ENCODE measurements at places on chromosomes 4 and X.

GRCh38 chr4:110059556-110060191, 138.7 kb downstream of the ELOVL6 start:
- peak; percentile 9 for DNase-seq

DNA sequence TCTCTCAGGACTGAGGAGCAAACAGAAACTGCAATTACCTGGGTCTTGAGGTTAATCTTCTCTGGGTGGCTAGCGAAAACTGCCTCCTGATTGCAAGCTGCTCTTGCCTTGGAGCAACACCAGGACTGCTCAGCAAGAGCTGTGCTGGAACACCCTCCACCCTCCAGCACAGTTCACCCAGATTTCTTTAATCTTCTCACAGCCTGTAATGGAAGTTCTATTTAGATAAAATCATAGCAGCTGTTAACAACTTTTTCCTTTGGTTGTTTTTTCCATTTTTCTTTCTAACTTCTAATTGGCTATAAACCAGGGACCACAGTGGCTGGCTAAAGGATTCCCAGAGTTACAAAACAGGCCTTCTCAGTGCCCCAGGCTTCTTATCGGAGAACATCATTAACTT, 36.3 kb downstream of the OPHN1 start:
- no peak for DNase-seq

DNA sequence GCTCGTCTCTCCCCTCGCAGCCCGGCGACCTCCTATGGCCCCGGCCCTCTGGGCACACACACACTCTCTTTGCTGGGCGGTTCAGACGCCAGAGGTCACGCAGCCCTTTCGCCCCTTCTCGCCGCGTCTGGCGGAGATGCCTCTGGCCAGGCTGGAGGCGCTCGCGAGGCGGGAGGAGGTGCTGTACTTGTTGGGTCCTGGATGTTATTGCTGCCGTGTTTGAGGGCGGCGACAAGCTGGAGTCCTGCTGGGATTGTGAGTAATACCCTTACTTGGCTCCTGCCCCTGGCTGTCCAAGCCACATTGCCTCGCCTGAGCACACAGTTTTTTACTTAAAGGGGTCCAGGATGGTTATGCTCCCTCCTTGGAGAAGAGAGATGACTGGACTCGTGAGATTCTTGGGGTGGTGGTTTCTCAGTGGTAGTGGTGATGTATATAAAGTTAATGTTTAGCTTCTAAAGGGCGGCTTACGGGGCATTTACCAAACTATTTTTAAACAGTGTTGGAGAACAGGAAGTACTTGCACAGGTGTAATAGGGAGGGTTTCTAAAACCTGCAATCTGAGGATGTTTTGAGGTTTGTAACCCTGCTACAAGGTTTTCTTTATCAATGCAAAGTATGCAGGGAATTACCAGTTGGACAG, 572 bp downstream of the USP53 start:
- peak; percentile 86 for DNase-seq

- no peak for DNase-seq
These were observed 240.3 kb downstream of the DCLK2 start for GRCh38 chr4:150318527-150318926.

DNA sequence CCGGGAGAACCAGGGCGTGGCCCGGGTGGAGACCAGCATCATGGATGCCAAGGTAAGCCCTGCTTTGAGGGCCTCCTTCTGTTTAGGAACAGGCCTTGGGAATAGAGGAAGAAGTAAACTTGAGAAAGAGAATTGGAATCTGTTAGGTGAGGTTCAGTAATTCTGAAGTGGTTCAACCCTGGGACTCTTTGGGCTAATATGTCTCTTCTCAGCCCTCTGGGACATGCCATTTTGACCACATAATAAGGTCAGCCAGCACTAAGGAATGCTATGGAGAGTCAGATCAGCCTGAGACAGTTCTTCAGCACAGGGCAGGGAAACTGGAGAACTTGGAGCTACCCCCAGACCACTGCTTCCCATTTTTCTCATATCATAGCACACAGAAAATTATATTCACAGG, 63.3 kb upstream of the PRPS1 start:
- no peak for DNase-seq

- no peak for DNase-seq
These were observed 496.3 kb downstream of the STPG2 start for GRCh38 chr4:97646997-97647396.

DNA sequence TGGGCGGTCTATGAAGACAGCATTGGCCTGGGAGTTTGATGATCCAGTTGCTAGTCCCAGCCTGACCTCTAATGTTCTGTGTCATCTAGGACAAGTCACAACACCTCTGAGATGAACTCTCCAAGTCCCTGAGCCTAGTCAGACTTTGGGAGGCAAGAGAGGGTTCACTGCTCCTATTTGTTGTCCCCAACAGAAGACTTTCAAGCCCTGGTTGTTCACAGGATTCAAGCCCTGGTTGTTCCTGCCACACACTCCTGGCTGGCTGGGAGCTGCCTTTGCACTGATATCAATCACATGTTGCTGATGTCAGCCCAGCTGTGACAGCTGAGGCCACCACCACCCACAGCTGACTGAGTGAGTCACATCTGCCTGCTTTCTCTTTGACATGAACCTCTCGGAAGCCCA, 253.2 kb upstream of the RASGEF1B start:
- DNase-seq: peak; percentile 32

DNA sequence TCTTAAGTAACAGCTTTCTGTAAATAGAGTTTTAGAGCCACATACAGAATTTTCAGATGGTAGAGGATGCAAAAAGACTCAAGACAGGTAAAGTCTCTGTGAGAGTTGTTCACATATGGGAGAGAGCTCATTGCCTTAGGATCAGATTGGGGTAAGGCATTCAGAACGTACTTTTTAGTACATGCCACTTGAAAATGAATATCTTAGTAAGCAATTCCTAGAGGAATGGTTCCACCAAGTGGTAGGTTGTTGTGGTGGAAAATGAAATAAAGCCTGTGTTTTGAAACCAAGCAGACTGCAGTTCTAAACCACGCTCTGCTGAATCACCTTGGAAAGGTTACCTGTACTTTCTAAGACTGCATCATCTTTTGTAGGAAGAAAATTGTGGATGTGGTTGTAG, 547.0 kb upstream of the LCORL start:
- peak; percentile 5 for DNase-seq

DNA sequence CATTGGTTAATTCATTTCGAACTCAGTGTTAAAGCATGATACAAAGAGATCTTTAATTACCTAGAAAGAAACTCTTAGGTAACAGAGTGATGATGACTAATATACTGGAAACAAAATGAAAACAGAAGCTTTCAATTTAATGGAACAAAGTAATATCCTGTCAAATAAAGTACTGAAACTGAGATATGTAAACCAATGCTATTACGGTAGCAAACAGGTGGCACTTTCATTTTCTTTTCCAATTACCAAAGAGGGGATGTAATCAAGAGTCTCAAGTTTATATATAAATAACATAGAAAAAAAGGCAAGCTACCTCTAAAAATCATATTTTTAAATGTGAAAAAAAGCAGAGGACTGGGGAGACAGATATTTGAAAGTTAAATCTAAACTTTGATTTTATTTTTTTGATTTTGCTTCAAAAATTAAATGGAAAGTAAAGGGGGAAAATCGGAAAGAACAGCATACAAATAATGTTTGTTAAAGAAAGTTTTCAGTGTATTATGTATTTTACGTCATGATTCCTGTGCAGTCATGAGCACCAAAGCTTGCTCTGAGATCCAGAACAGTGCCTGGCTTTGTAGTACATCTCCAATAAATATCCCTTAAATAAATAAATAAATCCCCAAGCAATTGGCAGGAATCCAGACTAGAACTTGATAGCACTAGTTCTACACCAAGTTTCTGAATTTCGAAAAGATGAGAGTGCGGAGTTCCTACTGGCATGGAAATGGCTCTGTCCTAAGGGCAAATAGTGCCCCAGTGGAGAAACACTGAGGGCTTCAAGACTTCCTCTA, 25.0 kb upstream of the RAPGEF2 start:
- DNase-seq: peak; percentile 41

DNA sequence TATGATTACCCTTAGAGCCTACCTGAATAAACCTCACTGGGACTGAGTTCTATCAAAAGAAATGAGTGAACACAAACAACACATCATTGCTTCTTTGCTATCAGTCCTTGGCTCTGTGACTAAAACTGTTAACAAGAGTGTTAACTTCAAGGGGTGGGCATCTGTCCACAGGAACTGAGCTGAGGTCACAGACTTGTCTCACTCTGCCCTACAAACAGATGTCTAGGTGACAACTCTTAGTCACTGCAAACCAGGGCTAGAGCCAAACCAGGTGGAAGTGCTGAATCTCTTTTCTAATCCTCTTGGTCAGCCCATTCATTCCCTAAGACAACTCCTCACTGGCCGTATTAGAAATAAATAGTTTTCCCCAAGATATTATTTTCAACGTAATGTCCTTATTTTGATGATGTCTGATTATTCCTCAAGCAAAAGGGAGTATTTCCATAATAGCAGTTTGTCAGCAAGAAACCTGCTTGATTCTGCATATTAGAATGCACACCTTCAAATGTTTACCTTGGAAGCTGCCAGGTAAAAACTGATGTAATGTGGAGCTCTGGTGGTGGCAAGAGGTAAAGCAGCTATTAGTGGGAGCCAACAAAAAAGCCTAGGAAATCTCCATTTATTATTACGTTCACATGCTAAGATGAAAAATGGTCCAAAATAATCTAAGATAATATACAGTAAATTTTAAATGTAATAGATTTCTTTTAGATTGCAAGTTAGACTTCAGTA, 4.0 kb downstream of the COL25A1 start:
- peak; percentile 35 for DNase-seq

DNA sequence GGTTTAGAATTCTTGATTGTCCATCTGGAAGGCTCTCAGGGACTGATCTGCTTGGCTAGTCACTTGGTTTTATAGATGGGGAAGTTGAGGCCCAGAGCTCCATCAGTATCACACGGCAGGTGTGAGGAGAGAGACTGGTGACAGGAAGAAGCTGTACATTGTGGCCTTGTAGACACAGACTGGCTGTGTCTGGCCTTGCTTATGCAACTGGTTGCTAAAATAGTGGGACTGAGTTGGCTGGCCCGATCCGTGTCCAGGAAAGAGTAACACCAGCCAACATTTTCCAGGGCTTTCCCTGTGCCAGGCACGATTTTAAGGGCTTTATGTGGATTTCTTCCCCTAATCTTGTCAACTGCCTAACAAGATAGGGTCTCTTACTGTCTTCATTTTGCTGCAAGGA, 2.8 kb downstream of the TBC1D14 start:
- DNase-seq: no peak

GRCh38 chr4:162221148-162221547, 57.3 kb upstream of the FSTL5 start:
- no peak for DNase-seq

DNA sequence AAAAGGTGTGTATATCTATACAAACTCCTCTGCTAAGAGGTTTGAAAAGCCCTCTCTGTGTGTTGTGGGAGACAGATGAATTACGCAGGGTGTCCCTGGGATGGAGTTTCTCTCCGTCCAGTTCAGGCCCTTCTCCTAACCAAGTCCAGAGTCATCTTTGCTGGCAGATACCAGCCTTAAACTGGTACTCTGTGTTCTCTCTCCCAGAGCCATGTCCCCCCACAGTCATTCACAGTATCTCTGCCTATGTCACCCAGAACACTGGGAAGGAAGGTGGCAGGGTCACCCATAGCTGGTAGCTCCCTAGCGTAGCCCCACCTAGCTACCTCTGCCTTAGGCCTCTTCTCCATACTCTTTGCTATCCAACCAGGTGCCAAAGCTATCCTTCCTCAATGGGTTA, 8.9 kb downstream of the AMER1 start:
- no peak for DNase-seq

DNA sequence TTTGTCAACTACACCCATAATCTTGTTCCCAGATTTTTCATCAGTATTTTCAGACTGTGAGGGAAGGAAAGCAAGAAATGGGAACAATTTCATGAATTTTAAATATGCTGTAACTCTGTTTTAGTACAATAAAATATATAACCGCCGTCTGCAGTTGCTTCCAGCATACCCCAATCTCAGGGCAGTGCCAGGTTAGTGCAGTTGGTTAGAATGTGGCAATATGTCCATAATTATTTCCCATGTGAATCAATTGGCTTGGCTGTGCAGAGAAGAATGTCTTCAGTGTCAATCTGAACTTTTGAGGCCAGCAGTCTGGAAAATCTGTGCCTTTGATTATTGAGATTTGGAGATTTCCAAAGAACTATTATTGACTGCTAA, 5.0 kb upstream of the MMAA start:
- DNase-seq: no peak

GRCh38 chr4:187565416-187565815, 430.2 kb upstream of the ZFP42 start:
- no peak for DNase-seq

GRCh38 chr4:155342142-155342541, 34.6 kb downstream of the MAP9 start:
- peak; percentile 8 for DNase-seq

DNA sequence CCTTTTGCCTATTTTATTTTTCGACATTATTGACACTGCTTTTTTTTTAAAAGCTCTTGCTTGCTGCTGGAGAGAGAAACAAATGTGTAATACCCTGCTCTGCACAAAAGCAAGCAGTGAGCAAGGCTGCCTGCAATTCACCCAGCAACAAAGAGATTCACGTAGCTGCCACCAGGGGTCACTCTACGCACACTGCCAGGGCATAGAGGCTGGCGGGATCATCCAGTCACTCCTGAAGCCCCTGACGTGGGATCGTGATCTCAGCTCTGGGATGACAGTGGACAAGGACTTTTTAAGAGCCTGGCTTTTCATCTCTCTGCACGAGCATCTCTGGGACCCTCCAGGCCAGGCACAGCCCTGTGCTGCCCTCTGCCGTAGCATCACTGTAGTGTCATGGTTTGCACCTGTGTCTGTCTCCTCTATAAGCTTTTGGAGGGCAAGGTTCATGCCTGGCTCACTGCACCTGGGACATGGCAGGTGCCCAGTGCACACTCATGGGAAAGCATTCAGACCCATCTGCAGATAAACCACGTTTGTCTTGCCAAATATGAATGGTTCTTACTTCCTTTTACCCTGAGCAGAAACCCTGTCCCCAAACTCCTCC, 19.8 kb downstream of the C4orf50 start:
- peak; percentile 70 for DNase-seq

DNA sequence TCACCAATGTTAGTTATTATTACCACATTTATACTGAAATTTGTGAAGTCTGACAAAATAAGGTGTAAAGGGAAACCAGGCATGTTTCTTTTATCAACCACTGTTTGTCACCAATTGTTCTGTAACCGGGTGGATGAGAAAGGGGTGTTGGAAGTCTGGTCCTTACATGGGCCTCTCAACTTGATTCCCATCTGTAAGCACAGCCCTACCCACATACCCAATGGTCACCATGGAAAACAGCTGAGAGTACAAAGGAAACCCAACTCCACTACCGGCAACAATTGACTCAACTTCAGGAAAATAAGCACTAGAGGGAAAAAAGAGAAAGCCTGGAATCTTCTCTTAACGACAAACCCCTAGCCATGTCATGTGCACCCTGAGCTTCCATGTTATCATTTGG, 70.8 kb upstream of the PTCHD1 start:
- no peak for DNase-seq

GRCh38 chr4:17557880-17558279, 19.1 kb upstream of the LAP3 start:
- no peak for DNase-seq

DNA sequence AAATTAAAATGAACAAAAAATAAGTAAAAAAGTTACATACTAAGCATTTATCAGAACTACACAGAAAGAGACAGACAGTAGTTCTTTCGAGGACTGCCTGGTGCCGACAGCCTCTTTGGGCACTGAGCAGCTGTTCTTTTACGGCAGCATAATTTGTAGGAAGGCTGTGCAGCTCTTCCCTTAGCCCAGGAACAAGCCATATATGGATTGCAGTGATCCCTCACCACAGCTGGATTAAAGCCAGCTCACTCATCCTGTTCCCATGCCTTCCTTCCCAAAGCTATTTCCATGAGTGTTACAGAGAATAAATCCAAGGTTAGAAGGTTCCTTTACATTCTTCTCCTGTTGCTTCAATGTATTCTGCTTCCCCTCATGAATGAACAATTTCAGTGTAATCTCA, 71.7 kb downstream of the DDX60L start:
- peak; percentile 63 for DNase-seq

Measured in HT-29 (cell line).